ENCODE measurements at places on chromosomes 16 and 17.
A peak's percentile ranks its signal among the peaks of the same experiment; 100 is the strongest.

- DNase-seq, result no peak
These were observed 27.2 kb downstream of the SMPD3 start for GRCh38 chr16:68421076-68421475.

DNA sequence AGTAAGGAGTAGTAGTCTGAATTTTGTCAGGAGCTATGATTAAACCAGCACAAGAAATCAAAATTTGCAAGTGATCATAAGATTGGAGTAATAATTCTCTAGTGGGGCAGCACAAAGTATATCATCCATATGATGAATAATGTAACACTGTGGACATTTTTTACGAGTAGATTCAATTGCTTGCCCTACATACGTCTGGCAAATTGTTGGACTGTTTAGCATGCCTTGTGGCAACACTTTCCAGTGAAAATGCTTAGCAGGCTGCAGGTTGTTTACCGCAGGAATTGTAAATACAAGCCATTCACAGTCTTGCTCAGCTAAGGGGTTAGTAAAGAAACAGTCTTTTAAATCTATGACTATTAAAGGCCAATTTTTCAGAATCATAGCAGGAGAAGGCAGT lies 35.7 kb downstream of the ATF7IP2 start:
- no peak for DNase-seq

DNA sequence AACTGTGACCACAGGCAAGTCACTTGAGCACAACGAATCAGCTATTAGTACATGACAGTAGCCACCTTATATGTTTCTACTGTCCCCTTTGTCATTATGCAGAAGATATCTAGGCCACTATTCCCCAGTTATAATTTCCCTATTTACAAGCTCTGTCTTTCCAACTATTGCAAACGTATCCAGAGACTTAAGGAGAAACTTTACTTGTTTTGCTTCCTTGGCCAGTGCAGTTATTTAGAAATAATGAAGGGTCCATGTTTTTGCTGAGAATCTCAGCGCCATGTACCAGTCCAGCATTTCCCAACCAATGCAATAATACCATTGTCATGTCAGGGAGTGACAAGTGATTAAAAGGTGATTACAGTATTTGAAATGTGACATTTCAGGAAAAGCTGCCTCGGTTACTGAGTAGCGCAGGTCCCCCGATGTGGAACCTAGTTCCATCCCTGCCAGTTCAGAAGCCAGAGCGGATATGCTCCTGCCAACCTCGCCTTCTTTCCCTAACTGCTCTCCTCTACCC lies 743 bp downstream of the ZNF624 start:
- DNase-seq, result no peak

DNA sequence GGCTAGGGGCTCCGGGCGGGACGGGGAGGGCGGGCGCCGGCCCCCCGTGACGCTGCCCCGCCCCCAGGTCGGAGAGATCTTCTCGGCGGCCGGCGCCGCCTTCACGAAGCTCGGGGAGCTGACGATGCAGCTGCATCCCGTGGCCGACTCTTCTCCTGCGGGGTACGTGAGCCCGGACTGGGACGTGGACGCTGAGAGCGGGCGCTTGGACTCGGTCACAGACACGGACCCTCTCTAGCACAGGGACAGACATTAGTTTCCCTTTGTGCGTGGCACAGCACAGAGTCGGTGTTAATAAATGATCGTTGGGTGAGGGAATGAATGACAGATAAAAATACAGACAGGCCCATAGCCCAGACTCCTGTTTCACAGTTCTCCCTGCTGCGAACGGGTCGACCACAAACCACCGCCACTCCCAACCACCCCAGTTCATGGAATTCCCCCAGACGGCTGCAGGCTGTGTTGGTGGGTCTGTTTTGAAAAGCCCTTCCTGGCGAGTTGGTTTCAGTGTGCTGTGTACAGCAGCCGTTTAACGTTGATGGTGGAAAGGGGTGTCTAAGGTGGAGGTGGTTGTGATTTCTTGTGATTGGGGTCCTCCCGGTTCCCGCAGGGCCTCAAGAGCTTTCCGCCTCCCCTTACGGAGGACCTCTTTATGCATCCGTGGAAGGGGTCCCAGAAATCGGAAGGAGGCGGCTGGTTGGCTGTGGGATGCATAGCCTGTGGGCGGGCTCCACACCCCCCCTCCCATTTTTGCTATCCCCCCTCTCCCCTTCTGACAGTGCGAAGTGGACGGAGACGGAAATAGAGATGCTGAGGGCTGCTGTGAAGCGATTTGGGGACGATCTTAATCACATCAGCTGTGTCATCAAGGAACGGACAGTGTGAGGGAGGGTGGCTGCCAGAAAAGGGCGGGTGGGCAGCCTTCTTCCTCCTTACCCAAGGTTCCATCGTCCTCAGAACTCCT lies 2.9 kb downstream of the RNASEK start:
- peak; percentile 76 for DNase-seq

GRCh38 chr16:4733747-4734062 lies 366 bp downstream of the ANKS3 start:
- no peak for DNase-seq

DNA sequence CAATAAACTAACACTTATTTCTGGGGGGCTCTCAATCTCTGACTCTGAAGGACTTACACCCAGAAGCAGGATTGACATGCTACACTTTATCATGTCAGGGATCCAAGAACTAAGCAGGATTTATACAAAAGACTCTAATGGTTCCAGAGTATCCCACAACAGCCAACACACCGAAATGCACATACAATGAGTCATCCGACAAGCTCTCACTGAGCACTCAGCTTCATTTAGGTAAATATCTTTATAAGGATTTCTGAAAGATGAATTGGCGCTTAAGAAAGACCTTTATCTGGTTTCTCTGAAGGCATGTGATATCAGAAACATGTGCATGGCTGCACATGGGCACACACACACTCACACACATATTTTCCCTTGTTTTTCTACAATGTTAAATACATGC lies 77.2 kb downstream of the TOX3 start:
- no peak for DNase-seq

- DNase-seq, result peak; percentile 86
These were observed at the start of gene RGS9 for GRCh38 chr17:65137021-65137939. TSS of gene RGS9 (plus strand) at chr17:65137370. CDS start at chr17:65137541, 171 bp downstream.

All from right kidney (tissue), 9 donors.